ENCODE measurements at places on chromosomes 13 and 19.

GRCh38 chr13:22599156-22599555 is 581.6 kb upstream of the SGCG start:
- DNase-seq = peak; percentile 36

DNA sequence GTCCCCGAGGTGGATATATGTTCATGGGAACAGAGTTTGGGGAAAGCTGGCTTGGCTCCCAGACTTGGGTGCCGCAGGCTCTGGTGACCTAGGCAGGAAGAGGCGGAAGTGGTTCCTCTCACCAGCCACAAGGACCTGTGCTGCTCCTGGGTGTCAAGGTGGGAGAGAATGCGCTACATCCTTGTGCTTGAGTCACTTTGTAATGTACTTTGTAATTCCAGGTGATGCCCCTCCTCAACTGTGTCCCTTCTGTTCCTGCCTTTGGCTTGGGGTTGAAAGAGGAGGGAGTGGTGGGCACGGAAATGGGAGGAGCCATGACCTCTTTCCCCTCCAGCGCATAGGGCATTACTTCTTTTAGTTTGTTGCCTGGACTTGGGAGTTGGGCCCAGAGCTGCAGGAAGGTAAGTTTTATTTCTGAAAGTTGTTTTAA is 10.9 kb downstream of the GARRE1 start:
- no peak for DNase-seq

DNA sequence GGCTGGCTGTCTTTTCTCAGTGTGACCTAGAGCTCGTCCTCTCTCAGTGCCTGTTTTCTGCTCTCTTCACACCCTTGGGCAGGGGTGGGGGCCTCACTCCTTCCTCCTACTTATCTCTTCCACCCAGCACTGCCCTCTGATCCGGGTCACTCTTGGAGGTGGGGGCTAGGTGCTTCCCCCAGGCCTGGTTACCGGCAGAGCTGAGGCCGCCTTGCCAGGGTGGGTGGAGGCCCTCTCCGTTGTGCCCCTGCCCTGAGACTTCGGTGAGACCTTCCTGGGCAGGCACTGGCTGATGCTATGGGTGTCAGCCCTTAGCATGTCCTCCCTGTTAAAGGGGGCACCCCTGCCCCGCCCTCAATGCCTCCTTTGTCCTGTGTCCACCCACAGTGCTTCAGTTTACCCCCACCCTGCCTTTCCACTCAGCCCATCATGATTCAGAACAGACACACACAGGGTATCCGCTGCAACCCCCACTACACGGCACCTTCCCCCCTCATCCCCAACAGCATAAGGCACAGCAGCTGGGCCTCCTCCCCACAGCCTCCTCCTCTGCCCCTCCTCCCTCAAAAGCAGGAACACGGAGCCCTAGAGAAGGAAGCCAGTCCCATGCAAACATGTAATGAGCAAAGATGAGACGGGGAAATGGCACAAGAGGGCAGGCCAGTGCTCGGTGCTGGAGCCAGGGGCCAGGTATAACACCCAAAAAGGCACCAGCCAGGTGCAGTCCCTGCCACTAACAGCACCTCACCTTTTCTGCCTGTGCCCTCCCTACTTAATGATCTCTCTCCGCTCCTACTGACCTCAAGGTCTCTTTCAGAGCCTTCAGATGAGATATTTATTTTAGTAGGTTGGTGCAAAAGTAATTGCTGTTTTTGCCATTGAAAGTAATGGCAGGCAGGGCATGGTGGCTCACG is 9.8 kb downstream of the ZGLP1 start:
- DNase-seq = no peak

GRCh38 chr13:102839462-102839861 is 6.4 kb upstream of the ERCC5 start:
- no peak for DNase-seq

DNA sequence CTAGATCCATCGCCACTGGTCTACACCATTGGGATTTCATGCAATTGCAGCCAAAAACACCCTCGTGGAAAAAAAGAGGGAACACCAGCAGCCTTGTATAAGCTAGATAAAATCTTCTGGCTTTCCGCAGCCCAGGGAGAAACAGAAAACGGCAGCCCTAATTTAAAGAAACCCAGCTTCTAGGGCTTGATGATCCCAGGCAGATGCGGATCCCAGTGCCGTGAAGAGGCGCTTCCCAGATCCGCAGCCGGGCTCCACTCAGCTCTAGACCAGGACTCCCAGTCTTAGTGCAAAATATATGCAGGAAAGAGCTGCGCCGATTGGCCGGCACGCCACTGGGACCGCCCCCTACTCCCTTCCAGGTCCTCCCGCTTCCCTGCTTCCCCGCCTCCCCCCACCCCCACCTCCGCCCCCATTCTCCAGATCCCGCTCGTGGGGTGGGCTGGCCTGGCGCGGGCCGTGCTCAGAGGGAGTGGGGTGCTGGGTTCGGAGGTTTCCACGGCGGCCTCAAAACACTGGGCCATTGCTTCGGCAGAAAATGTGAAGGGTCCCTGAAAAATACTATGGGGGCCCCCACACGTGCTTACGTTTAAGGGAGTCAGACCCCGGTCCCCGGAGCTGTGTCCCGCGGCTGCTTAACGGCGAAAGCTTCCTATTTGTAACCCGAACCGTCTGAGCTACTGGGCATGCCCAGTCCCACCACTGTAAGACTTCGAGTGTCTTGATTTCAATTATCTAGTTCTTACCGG is 63.1 kb downstream of the SERP2 start:
- DNase-seq = peak; percentile 95

GRCh38 chr19:58558066-58558622 is at the start of gene UBE2M:
UBE2M (minus strand) TSS chr19:58558611; CDS start chr19:58558381, 230 bp downstream.
- no peak for DNase-seq

DNA sequence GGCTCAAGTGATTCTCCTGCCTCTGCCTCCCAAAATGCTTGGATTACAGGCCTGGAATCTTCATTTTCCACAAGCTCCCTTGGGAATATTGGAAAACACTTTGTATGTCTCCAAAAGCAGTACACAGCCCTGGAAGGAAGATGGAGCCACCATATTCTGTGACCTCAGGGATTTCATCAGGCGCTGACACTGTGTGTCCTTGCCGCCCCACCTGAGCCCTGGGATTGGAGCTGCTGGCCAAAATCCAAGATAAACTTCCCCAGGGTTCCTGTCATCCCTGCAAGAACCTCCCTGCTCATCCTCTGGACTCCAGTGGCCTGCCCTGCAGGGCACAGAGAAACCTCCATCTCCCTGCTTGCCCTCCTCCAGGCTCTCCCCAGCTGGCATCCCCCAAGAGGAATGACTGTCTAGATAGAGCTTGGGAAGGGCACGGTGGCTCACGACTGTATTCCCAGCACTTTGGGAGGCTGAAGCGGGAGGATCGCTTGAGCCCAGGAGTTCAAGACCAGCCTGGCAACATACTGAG is 1.3 kb upstream of the GNG7 start:
- no peak for DNase-seq

GRCh38 chr13:31431722-31432137 is 232.0 kb downstream of the B3GLCT start:
- DNase-seq = peak; percentile 36

DNA sequence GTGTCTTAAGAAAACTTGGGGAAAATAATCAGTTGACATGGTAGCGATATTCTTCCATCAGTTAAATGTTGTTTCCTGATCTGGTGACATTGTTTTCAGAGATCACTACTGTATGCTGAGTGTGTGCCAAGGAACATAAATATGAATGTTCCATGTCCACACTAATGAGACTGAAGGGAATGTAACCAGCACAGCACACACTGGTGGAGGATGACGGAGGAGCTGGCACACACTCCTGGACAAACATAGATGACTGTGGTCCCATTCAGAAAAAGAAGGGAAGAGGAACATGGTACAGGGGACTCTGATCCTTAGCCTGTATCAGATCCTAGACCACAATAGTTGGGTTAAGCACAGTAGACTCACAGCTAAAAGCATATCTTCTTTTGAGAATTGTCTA is 574.8 kb downstream of the MYO16 start:
- no peak for DNase-seq

DNA sequence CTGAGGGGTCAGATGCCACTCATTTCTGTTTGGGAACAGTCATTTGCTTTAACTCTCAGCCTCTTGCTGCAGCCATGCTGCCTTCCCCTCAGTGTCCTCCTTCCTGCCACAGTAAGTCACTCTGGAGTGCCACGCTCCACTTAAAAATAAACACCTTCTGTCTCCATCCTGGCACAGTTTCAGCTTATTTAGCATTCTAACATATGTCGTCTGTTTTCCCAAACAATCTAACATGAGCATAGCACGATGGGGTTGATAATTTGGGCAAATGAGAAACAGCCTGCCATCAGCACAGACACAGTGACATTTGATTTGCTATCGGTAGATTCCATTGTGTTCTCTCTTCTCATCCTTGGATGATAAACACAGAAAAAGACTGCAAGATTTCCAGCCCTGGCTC is 768.6 kb downstream of the UQCRFS1 start:
- no peak for DNase-seq

DNA sequence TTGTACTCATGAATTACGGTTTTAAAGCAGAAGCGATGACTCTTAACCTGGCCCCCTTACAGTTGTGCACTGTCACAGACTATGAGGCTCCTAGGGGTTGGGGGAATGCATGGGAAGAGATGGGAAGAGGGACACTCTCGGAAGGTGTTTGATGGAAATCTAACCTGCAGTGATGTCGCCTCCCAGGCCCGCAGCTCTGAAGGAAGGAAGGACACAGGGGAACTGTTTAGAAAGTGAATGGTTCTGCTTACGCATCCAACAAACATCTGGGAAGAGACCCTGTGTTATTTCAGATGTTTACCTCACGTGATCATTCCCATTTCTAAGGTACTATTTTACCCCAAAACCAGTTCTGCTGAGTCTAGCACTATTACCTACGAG is 48.0 kb upstream of the SLC7A9 start:
- DNase-seq = no peak

DNA sequence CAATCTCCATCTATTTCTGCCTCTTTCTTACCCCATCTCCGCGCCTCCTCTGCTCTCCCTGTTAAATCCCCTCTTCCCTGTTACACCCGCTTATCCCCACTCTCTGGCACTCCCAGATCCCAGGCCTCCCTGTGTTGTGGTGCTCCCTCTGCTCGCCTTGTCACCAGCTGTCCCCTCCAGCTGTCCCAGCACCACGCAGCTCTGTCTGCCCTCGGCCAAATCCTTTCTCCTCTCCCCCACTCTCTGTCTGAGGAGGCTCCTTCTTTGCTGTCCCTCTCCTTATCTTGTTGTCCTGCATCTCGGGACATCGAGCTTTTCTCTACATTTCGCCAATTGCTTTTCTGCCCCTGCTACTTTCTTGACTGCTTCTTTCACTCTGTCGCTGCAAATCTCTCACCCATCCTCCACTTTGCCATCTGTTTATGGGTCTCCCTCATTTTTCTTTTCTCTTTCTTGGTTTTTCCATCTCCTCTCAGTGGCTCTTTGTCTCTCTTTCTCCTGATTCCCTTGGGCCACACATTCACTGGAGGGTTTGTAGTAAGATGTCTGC is 941 bp downstream of the ZNF160 start:
- peak; percentile 33 for DNase-seq

DNA sequence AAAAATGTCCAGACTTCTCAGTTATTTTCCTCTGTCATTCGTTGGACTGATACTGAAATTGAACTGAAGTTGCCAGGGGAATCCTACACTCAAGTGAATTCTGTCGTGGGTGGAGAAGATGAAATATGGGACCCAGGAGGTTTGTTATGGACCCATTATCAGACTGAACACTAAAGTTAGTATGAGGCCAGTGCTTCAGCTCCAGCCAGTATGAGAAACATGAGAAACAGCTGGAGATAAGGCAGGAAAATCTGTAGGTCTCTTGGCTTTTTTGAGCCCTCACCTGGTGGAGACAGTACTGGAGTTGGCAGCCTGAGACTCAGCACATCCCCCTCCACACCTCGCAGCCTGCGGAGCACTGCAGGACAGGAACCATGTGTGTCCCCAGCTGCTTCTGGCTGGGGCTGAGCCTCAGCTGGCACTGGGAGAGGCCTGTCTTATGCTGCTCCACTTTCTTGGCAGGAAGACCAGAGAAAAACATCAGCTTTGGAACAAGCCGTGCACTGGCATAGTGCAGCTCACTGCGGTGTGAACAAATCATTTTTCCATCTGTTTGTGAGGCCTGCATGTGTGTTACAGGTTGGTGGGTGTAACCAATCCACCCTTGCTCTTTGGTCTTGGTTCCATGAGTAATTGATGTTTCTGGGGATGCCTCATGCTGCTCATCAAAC is 641.0 kb downstream of the FGF9 start:
- peak; percentile 78 for DNase-seq

DNA sequence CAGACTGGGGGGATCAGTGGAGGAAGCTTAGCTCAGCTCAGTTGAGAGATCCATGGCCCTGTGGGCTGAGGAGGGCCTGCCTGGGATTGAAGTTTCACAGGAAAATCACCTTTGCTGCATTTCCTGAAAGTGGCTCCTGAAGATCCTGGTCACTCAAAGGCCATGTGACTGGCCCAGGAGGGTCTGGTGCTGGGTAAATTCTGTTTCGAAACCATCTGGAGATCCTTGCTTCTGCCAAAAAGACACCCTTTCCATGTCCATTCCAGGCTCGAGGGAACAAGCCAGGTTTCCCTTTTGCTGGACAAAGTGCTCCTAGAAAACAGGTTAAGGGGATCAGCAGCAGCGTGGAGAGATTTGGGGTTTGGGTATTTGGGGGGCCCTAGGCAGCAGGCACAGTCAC is 293.3 kb downstream of the ZNF536 start:
- no peak for DNase-seq

DNA sequence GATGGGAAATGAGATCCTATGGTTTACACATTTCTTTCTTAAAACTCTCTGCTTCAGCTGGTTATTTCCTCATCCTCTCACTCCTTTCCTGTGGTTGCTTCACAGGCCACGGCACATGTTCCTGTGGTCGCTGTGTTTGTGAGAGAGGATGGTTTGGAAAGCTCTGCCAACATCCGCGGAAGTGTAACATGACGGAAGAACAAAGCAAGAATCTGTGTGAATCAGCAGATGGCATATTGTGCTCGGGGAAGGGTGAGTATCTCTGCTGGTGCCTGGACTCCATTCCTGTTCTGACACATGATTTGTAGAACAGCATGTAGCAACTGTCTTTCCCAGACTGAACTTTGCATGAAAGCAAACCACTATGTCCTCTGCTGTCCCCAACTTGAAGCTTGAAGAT is 254.2 kb downstream of the ITGBL1 start:
- DNase-seq = no peak

- peak; percentile 83 for DNase-seq
Measured at GRCh38 chr19:17996826-17997316, 11.1 kb upstream of the ARRDC2 start.

GRCh38 chr19:7159105-7159933 is 89.8 kb downstream of the ZNF557 start:
- DNase-seq = peak; percentile 78

GRCh38 chr13:28953714-28954418 is 133.7 kb downstream of the MTUS2 start:
- DNase-seq = no peak

DNA sequence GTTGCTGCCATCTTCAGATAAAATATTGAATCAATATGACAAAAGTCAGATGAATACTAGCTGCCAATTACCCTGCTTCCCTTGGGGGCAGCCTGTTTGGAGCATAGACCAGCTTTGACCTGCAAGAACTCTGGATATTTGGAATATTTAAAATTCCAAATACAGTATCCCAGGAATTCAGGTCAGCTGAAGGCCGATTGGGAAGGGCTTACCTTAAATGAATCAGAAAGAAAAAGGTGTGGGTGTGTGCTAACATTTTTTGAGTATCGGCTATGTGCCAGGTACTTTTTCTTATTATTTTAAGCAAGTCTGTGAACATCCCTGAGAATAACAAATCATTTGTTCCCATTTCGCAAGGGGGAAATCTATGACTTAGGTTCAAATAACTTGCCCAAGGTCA is 1.8 kb upstream of the RUBCNL start:
- no peak for DNase-seq

GRCh38 chr19:16459680-16460079 is 12.1 kb downstream of the EPS15L1 start:
- DNase-seq = no peak

GRCh38 chr19:5473646-5474045 is 18.4 kb downstream of the ZNRF4 start:
- no peak for DNase-seq
